ENCODE measurements at places on chromosomes 6 and 20.

DNA sequence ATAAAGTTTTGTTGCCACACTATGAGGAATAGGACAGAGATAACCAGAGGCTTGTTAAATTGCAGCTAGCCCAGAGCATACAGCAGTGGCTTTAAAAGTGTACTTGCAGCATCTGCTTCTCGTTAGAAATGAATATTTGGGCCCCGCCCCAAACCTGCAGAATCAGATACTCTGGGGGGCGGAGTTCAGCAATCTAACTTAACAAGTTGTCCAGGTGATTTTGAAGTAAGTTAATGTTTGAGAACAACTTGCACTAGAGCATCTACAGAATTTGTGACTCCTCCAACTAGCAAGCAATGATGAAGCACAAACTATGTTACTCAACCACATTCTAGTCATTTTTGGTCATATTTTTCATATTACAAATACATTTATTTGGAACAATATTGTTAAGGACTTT lies 10.6 kb upstream of the SUPT3H start:
- no peak for DNase-seq

- no peak for DNase-seq
Measured at GRCh38 chr6:105833959-105834947, 251.9 kb upstream of the PRDM1 start.

- no peak for DNase-seq
Measured at GRCh38 chr20:881051-881782, 34.9 kb downstream of the ANGPT4 start.

DNA sequence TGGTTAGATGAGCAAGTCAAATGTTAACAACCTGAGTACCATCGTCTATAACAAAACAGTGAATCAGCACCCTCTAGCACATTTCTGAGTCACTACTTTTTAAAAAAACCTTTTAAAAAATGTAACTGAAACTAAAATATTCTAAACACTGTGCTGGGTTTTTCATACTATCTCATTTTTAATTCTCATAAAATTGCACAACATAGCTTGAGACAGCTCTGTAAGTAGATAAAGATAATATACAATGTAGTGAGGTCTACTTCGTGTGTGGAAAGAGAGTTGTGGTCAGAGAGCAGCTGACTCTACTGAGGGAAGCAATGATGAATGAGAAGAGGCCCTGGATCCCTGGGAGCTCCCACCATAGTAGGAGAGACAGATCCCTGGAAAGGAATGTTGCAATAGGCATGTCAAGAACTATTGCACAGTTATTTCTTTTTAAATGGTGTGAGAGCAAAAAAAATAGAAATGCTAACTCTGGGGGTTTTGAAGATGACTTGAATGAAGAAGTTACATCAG lies 13.6 kb upstream of the CALHM6 start:
- DNase-seq: no peak

DNA sequence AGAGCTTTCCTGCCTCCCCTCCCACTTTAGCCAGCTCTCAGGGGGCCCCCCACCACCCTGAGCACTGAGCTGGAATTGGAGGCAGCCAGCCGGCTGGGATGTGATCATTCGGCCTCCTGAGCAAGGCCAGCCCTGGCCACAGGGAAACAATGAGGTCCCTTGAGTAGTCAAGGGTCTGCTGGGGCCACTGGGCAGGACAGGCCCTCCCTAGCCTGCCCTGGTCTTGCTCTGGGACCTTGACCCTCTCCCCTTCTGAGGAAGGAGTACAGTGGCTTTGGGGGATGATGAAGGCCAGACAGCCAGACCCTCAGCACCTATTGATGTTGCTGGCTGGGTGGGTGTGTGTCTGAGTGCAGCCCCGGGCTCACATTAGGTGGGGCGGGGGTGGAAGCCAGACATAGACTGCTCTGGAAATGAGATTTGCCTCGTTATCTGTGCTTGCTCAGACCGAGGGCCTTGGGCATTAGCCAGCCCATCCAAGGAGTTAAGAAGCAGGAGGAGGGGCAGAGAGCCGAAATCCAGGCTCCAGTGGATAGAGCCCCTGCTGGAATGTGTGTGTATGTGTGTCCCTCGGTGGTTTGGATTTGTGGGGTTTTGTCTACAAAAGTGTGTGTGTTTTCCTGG lies 21.3 kb downstream of the CD40 start:
- DNase-seq: no peak

DNA sequence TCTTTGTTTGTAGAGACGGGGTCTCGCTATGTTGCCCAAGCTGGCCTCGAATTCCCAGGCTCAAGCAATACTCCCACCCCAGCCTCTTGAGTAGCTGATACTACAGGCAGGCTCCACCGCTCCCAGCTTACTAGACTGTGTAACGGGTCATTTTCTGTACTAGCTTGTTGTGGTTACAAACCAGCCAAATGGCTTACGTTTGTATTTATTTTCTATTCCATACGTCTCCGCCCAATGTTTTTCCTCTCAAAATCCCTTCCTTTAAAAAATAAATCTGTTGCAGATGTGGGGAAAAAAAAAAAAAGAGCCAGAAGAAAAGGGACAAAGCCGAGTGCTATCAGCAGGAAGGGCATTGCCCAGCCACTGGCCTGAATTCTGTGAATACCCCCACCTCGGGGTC lies 41.6 kb downstream of the PRND start:
- DNase-seq: no peak

DNA sequence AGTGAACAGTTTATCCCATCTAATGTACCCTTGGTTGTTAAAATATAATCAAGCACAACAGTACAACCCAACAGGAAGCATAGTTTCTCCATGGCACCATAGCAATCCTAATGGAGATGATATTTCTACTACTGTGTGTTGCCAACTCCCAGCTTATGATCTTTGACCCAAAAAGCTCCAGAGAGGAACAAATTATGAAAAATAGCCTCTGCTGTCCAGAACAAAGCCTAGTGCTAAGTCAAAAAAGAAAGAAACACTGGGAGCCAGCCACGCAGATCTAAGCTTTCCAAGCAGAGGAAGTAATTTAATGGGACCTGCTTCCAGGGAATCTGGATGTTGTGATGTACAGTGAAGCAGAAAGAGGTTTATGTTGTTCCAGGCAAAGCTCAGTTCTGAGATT lies 52.2 kb upstream of the TASP1 start:
- DNase-seq: no peak

DNA sequence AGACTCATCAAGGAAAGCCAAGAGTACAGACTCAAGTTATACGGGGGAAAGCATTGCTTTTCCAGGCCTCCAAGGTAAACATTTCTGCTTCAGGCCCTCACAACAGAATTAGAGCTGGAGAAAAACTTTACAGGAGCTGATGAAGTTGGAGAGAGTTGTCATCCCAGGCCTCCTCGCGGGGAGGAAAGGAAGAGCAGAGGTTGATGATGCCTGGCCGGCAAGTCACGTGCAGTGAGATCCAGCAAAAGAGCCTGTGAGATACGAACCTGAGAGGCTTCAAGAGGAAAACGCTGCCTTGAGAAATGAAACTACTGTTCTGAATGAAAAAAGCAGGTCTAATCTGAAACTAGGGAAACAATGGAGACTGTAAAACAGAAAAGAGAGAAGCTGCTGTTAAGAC lies 122.9 kb downstream of the FAM120B start:
- DNase-seq: no peak

- no peak for DNase-seq
Measured at GRCh38 chr20:40422656-40423055, 266.4 kb downstream of the MAFB start.

DNA sequence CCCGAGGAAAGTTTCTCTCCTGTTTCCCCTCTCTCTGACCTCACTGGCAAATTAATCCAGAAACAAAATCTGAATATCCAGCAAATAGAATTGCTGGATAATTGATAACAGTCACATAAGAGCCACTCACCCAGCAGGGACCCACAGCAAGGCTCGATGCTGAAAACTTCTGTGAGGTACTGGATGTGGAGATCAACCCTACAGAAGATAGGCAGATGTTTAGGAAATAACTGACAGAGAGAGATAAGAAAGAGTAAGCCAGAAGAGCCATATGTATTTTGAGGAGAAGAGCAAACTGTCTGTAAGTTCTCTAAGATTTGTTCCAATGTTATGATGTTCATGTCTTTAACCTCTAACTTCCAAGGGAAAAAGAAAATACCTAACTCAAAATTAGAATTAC lies 59.7 kb downstream of the PKHD1 start:
- no peak for DNase-seq

- no peak for DNase-seq
Measured at GRCh38 chr20:57323034-57323433, 6.6 kb upstream of the SPO11 start.

DNA sequence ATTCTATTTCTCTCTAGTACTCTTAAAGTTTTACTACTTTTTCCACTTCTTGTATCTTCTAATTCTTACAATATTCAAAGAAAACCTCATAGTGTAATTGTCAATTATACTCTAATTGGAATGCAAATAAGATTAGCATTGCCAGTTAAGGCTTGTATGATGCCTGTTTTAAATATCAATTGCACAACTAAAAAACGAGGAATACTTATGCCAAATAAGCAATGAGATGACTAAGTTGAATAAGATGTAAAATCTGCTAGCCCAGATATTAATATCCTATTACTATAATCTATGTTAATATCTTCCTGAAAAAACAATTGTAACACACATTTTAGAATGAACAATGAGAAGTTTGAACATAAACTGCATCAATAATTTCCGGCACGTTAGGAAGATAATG lies 13.3 kb upstream of the AKAP7 start:
- DNase-seq: no peak

GRCh38 chr6:133404151-133404550 lies 163.0 kb downstream of the EYA4 start:
- DNase-seq: no peak

DNA sequence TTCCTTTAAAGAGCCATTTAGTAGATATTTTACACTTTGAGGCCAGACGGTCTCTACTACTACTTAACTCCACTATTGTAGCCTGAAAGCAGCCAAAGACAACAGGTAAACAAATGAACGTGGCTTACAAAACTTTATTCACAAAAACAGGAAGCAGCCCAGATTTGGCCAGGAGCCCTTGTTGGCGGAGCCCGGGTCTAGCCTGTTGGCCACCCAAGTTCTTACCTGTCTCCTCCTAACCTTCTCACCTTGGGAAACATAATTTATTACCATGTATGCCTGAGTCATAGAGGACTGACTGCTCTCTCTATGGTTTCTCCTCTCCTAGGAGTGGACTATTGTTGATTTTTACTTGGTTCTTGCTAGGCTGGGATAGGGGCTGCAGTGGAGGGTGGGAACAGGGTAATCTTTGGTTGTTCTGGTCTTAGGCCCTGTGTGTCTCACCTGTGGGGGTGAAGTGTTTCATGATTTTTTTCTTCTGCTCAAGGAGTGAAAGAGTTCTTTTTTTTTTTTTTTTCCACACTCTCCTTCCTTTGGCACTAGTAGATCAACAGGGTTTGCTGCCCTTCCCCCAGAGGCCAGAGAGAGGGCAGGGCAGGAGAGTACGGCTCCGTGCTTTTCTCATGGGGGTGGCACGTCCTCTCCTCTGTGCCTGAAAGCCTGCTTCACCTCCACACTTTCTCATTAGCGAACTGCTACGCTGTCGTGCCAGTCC lies 90.0 kb downstream of the RPP40 start:
- no peak for DNase-seq

DNA sequence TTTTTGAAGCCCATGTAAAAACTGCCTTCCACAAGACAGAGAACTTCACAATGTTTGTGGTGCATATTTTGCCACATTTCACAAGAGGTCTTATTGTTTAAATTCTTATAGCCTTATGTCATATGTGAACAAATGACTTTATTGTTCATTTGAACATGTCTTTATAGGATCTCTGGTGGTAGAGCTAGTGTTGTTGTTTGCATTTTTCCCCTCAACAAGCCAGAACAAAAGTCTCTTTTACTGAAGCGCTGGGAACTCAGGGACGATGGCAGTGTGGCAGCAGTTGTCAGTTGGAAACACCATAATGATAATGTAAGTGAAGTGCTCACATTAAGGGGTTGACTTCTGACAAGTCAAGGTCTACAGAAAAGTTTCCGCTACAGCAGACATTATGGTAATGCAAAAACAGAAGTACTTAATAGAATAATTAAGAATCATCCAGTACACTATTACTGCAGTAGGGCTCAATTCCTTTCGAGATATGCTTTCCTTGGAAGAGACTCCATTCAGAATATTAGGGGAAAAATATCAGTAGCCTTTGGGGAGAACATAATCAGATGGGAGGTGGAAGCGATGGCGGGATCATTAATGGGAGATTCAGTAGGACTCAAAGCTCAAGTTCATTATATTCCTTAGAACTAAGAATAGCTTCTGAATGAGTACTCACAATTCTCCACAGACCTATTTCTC lies 180.0 kb downstream of the GJA10 start:
- DNase-seq: no peak

- no peak for DNase-seq
Measured at GRCh38 chr6:152195896-152196295, 388.4 kb downstream of the ESR1 start.

DNA sequence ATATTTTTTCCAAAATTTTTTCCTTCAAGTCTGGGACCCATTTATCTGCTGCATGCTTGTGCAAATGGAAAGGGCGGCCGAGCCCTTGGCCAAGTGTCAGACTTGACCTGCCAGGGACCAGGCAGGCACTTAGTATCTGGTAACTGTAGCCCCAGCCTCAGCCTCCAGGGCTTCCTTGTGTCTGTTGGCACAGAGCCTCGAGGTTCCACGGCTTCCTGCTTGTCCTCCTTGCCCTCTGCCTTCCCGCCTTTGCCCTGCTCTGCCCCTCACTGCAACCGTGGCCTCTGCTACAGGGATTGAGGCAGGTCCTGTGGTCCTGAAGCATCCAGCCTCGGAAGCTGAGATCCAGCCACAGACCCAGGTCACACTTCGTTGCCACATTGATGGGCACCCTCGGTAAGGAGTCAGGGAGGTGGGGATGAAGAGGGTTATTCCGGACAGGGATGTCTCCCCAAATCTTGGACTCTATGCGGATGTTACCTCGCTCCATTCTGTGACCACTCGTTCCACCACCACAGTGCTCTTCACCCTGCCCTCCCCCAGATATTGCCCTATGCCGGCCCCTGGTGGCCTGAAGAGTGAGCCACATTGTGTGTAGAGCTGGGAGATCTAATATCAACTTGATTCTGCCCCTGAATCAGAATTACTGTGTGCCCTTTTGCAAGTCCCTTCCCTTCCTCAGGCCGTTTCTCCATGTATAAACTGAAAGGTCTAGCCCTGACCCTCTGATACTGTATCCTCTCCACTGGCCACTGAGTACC lies 41.5 kb upstream of the SRF start:
- DNase-seq: no peak

- DNase-seq: no peak
Measured at GRCh38 chr6:599576-600448, 57.1 kb downstream of the HUS1B start.

GRCh38 chr6:71287038-71287437 lies 1.6 kb upstream of the OGFRL1 start:
- DNase-seq: no peak

Measured in activated CD4-positive, alpha-beta T cell treated with anti-CD3 and anti-CD28 coated beads for 24 hours (primary cell).